ENCODE measurements at places on chromosomes 11 and 22.

DNA sequence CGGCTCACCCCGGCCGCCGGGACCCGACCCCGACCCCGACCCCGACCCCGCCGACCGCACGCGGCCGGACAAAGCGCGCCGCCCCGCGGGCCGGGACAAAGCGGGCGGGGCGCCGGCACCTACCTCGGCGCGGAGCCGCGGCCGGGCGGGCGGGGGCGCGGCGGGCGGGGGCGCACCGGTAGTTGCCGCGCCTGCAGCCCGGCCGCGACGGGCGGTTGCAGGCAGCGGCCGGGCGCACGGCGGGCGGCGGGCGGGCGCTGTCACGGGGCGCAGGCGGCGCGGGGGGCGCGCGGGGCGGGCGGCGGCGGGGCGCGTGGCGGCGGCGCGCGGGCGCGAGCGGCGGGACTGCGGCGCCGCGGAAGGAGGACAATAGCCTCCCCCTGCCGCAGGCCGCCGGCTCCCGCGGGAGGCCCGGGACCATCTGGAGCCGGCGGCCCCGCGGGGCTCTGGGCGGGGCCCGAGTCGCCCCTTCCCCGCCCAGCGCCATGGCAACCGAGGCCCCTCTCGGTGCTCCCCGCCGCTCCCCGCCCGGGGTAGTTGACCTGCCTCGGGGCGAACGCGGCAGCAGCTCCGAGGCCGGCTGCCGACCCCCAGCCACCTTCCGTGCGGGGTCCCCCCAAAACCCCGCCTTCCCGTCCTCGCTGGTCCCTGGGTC, 851 bp downstream of the SPTBN2 start:
- no peak for DNase-seq

DNA sequence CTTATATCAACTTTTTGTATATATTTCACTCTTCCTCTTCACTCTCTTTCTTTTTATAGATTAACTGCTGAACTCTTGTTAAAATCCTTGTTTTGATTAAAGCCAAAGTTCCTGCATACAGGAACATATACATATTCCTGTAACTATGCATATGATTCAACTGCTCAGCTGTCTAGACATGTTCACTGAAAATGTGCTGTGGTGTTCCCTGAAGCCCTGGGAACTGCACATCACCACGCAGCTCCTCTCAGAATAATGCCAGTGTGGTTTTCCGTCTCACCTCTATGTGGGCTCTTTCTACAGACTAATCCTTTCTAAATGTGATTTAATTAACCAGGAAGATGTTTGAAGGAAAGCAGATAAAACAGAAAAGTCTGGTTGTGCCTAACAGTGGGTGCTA, 25.6 kb upstream of the MMP12 start:
- DNase-seq, result no peak

DNA sequence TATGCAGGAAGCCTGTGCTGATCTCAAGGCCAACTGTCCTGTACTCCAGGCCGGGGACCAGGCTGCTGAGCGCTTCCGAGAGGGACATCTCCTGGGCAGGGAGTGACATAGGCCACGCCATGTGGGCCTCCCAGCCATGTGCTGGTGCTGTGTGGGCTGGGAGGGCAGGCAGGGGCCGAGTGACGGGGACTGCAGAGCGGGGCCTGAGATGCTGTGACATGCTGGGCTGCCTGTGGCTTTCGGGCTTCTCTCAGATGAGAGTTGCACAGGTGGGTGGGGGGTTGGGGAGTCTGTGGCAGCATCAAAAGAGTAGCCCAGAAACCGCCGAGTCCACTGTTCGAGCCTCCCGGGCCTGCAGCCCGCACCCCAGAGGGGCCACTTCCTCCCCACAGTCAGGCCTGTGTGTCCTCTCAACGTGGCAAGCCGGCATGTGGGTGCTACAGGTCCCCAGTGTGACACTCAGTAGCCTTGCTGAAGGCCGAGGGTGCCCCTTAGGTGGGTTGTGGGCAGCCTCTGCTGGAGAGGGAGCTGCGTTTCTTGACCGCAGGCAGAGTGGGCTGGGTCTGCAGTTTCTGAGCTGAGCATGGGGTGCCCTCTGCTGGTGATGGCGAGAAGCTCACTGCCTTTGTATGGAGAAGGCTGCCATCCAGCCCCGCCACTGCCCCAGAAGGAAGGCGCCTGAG, 101.2 kb downstream of the BCR start:
- peak; percentile 75 for DNase-seq

- DNase-seq, result no peak
Observed at GRCh38 chr11:2581931-2582350, 117.9 kb downstream of the KCNQ1OT1 start.

- DNase-seq, result no peak
Observed at GRCh38 chr11:61736310-61736709, 16.1 kb upstream of the MYRF start.

GRCh38 chr11:119468511-119468910, 45.5 kb upstream of the THY1 start:
- DNase-seq, result no peak
